GM12878 (cell line): ENCODE measurements at places on chromosomes 3 and 15.

GRCh38 chr3:9679476-9680080, 24.1 kb upstream of the CPNE9 start:
- no peak for DNase-seq

GRCh38 chr15:95987886-95988573, 342.5 kb upstream of the NR2F2 start:
- DNase-seq: no peak

GRCh38 chr15:90075420-90076289, 26.6 kb downstream of the IDH2 start:
- no peak for DNase-seq

GRCh38 chr15:46703871-46704637, 1013.3 kb upstream of the SEMA6D start:
- DNase-seq: peak; percentile 16

GRCh38 chr3:39639344-39640236, 169.8 kb upstream of the MYRIP start:
- no peak for DNase-seq

GRCh38 chr3:49523756-49524747, 30.2 kb upstream of the BSN start:
- no peak for DNase-seq

- DNase-seq: no peak
Measured at GRCh38 chr3:168071591-168072322, 24.0 kb downstream of the GOLIM4 start.

DNA sequence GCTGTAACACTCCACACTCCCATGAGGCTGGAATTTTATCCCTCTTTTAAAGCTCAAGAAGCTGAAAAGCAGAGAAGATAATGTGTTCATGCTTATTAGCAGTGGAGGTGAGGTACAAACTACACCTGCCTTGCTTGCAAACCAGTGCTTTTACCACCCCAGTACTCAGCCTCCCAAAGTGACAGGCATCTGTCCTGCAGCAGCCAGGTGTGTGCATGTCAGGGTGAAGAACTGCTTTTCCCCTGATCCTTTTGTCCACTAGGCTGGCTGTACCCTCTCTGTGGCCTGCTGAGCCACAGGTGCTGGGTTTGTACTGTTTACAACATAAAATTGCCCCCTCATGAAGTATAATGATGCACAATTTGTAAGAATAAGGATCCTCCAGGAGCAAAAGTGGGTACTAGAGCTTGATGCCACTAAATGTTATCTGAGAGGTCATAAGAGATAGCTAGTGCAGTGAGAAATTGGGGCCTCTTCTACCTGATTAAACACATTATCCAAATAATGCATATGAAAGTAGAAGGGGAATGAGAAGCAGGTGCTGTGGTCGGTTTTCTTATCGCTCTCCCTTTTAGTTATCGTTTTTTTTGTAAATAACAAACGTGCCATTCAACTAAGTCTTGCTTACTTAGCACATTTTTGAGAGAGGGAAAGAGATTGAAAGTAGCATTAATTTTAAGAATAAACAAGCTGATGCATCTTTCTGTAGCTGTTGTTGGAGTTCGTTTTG, 39.2 kb upstream of the GADL1 start:
- no peak for DNase-seq

DNA sequence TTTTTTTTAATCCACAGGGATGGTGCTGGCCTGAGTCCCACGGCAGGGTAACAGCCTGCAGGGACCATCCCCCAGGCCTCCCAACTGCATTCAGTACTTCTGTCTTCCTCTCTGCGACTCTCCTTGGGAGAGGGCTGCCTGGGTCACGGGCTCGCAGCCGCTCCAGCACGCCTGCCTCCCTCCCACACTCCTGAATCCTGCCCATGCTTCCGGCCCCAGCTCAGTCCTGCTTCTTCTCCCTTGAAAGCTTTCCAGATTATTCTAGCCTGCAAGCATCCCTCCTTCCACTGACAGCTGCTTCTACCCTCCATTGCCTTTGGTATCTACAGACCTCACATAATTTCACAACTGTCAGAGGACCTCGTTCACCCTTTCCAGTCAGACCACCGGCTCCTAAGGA, 32.4 kb downstream of the MEGF11 start:
- no peak for DNase-seq

GRCh38 chr3:186826410-186826975, 16.0 kb upstream of the ADIPOQ start:
- DNase-seq: no peak

DNA sequence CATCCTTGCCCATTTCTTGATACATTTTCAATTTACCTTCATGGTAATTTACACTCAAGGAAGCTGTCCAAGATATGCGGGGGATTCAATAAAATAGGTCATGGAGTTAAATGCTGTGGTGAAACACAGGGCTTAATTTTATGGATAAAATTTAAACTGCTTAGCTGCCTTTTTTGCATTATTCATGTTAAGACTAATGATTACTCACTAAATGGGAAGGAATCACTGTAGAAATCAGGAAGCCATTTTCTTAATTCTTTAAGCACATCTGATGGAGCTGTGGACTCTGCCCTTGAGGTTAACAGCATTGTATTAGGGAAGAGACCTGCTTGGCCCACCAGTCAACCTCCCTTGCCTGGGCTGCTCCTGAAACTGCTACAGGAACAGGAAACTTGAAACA, 62.5 kb upstream of the RBP1 start:
- no peak for DNase-seq

DNA sequence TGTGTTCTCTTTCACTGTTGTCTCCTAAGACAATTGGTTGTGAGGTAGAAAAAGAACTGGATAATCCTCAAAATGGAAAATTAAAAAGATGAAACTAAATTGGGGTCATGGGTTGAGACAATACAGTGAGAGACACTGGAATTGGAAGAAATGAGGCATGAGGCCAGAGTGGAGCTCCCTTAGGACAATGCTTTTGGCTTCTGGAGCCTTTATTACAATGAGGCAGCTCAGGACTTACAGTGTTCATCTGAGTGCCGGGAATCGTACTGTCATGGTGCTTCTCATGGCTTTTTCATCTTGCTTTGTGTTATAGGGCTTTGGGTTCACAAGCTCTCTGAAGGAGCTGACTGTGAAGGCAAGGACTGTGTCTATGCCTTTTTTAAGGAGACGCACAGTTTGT, 293.5 kb downstream of the SOX2 start:
- DNase-seq: no peak

DNA sequence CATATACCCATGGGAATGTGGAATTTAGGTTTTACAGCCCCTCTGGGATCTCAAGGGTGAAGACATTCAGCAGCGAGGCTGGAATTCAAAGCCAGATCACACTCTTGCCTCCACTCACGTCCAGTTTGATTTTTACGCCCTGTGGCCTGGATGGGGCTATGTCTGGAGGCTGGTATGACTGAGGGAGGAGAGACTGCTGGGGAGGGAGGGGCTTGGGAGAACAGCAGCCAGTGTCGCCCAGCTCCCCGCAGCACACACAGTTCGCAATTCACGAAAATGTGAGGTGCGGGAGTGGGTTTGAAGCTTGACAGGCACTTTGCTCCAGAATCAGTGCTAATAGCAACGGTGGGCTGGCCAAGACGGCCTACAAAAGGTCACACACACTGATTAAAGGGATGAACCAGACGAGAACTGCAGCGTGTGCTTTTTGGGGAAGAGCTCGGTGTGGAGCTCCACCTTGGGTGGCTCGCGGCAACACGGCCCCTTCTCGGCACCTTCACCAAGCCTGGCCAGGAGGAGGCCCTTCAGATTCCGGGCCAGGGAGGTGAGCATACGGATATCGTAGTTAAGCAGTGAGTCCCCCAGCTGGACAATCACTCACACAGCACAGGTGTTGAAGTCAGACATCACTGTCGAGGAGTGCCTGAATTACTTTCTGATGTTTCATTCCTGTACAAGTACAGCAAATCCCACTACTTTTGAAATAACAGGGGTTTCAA, 16.4 kb downstream of the EHD4 start:
- DNase-seq: no peak

GRCh38 chr3:139324456-139324855, 19.4 kb upstream of the MRPS22 start:
- no peak for DNase-seq

GRCh38 chr15:99282586-99282985, 31.3 kb downstream of the LRRC28 start:
- DNase-seq: no peak

DNA sequence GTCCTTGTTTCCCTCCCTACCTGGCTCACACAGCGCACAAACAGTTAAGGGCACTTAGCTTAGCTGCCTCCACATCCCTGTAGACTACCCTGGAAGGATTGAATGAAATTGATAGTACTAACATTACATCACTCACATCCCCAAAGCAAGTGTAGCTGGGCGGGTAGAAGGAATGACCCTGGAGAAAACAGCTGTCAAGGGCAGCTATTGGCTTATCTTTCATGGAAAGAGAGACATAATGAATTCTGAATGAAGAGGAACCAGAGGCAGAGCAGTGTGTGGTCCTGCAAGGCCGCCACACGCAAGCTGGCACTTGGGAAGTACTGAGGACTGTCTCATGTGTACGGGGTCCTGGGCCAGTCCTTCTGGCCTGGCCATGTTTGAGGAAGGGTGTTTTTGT, 369.6 kb upstream of the RGMA start:
- DNase-seq: no peak

DNA sequence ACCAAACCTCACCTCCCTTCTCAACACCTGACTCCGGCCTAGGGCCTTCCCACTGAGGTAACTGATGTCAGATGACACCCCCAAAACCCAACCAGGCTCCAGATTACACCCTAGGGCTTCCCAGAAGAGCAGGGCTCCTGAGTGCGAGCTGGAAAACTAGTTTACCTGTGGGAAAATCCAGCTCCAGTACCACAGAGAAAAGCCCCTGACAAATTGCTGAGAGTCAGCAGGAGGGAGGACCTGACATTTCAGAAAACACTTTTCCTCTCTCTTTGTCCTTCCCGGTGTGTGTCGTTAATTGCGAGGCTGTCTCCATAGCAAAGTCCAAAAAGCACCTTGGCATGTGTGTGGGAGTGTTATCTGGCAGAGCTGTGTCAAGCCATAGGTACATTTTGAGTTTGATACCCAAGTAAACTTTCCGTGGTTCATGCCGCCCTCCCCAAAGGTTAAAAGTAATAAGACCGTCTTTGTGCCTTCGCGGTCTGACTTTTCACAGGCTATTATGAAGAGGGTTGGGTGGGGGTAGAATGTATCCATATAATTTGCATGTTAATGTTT, 79.8 kb upstream of the FNDC3B start:
- DNase-seq: no peak

GRCh38 chr3:120281261-120281660, 3.8 kb downstream of the GPR156 start:
- DNase-seq: no peak

GRCh38 chr15:57667171-57667849, 39.2 kb upstream of the POLR2M start:
- DNase-seq: no peak

- DNase-seq: no peak
Measured at GRCh38 chr3:11592445-11593298, 51.0 kb downstream of the VGLL4 start.

DNA sequence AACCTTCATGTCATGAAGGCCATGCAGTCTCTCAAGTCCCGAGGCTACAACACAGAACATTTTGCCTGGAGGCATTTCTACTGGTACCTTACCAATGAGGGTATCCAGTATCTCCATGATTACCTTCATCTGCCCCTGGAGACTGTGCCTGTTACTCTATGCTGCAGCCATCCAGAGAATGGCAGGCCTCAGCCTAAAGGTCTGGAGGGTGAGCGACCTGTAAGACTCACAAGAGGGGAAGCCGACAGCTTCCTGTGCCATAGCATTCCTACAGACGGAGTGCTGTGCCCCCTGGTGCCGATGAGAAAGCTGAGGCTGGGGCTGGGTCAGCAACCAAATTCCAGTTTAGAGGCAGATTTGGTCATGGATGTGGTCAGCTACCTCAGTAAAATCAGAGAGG, 51.3 kb upstream of the CADPS start:
- DNase-seq: no peak

DNA sequence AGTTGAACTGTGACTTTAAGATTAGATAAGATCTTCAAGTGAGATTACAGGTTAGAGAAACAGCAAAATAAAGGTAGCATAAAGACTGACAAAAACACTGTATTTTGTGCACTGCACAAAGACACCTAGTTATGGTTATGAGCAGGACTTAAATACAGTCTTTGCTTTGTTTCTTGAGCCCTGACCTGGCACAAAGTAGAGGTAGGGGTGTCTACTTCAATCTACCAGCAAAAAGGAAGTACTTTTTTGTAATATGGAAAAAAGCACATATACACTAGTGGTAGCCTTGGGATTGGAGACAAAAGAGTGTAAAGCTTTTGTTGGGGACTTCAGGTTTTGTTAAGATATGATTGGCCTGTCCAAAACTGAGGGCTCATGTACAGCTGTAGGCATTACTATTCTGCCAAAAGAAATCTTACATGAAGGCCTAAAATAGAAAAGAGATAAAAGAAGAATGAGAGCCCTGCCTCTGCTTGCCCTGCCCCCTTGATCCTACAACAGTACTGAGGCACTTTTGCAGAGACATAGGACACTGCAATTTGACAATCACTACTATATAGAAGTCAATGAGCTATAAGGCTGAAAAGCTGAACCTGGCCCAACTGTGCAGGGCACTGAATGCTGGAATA, 194.3 kb downstream of the CBLB start:
- no peak for DNase-seq

DNA sequence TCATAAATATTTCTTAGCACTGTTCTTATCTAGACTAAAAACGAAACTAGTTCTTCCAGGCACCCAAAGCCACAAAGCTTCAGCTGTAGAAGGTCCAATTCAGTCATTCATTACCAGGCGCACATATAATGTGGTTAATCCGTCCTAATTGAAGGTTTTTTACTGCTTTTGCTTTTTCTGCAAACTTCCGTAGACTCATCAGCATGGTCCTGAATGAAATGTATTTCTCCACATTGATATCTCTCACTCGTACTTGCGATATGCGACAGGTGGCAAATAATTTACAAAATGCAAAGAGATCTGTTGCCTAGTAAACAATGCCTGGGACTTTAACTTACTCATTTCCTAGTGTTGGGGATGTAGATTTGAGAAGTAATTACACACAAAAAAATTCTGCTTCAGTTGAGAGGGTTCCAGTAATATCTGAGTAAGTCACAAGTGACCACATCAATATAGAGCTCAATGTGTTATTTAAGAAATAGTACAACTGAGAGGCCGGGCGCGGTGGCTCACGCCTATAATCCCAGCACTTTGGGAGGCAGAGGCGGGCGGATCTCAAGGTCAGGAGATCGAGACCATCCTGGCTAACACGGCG, 75.0 kb upstream of the MBNL1 start:
- DNase-seq: no peak
